Heart right ventricle (tissue), 16 donors: ENCODE measurements at places on chromosomes 7 and 10.

- DNase-seq: no peak
Observed at GRCh38 chr7:95476072-95476847, 9.5 kb upstream of the ASB4 start.

DNA sequence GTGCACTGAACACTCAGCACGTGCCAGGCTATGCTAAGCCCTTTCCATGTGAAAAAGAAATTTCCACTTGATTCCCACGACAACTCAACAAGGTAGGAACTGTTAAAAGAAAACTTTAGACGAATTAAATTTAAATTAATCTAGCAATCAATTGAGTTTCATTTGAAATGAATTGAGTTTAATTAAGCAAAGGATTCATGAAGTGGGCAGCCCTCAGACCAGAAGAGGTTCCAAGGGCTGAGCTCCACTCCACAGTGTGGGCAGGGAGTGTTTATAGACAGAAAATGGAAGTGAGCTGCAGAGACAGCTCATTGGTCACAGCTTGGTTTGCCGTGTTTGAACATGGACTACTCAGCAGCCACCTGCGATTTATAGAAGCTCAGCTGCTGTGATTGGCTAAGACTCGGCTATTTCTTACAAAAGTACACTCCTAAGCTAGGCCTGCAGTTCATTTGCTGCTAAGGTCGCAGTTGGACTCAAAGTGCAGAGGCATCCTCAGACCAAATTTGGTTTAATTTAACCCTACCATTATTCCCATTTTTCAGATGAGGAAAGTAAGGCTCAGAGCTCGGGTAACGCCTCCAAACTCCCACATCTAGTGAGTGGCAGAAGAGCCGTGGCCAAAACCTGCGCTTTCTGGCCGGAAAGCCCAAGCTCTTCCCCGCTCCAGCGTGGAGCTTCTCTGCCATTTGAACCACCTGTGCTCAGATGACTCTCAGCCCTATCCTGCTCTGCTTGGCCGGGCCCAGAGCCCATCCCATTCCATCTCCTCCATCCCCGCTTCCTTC lies 24.9 kb downstream of the CALML3 start:
- no peak for DNase-seq

DNA sequence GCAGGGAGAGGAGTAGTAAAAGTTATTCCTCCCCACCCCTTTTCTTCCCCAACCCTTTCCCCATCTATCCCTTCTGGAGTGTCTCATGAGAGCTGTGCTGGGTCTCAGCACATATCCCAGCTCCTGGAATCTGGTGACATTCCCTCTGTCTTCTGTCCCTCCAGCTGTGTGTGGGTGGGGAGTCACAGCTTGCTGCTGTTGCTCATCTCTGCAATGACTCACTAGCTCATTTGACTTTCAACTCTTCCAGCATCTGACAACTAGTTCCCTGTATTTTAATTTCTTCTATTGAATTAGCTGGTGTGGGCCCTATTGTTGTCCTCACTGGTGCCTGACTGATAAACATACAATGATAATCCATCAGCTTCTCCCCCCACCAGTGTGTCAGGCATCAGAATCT lies 198.9 kb upstream of the AUTS2 start:
- DNase-seq: no peak

DNA sequence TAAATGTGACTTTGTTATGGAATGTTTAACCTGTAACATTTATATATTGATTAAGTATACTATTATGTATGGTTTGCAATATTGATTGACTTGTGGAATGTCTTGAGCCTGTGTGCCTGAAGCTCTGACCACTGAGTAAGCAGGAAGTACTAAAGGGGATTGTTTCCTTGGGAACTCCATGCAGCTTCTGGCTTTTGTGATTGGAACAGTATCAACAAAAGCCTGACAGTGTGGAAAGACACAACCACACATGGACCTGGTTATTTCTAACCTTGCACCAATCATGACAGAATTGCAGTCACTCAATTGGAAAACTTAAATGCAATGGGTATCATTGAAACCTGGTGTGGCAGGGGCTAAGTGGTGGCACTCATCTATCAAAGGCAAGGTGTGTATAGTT lies 45.5 kb upstream of the PIK3CG start:
- DNase-seq: no peak

DNA sequence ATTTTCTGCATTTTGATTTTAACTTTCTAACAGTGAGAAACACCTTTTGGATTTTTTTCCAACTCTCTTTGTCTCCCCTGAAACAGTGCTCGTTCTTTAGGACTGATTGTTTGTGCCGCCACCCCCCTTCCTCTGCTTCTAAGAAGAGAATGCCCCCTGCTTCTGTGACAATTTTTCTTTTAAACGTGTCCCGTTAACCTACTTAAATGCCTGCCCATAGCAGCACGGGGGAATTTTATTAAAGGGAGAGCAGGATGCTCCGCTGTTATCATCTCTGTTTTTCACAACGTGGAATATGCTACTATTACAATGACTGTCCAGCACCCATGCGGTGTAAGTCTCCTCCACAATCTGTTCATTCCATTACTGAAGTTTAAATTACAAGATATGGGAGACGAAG lies 67.8 kb downstream of the SVIL start:
- no peak for DNase-seq

GRCh38 chr10:62541811-62542210 lies 167.6 kb downstream of the ZNF365 start:
- no peak for DNase-seq

DNA sequence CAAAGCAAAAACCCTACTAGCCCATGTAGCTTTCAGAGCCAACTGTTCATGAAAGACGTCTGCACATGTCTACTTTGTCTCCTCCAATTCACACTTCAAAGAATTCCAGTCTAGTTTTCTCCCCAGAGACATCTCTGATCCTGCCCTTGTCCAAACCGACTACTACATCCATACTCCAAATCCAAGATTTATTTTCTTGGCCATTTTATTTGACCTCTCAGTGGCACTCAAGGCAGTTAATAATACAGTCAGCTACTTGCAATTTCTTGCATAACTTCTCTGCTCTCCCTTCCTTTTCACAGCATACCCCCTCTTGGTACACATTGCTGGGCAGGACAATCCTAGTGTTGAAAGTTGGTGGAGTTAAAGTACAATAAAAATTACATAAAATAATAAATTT lies 170.9 kb upstream of the INHBA start:
- DNase-seq: no peak

GRCh38 chr7:71509381-71509780 lies 377.4 kb downstream of the GALNT17 start:
- no peak for DNase-seq

- DNase-seq: no peak
Observed at GRCh38 chr10:22436526-22436892, 91.2 kb downstream of the SPAG6 start.
